COLO829 (cell line): ENCODE measurements at places on chromosomes 4 and X.

DNA sequence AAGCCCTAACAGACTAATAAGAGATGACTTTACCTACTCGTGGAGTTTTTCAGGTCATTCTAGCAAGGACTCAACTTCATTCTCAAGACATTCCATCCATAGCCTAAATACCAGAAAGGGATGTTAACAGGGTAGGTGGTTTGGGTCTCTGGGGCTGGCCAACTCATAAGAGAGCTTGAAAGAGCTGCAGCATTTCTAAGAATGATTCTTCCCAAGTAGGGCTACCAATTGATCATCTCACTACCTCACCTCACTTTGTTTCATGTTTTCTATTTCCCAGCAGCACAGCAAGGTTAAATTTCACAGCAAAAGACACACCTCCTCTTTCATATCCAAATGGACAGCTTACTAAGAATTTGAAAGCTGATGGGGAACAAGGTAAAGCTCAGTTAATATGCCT lies 614.8 kb upstream of the DIPK2B start:
- no peak for DNase-seq

- DNase-seq, result peak; percentile 49
These were observed 605.9 kb upstream of the DIPK2B start for GRCh38 chrX:45806410-45807121.

DNA sequence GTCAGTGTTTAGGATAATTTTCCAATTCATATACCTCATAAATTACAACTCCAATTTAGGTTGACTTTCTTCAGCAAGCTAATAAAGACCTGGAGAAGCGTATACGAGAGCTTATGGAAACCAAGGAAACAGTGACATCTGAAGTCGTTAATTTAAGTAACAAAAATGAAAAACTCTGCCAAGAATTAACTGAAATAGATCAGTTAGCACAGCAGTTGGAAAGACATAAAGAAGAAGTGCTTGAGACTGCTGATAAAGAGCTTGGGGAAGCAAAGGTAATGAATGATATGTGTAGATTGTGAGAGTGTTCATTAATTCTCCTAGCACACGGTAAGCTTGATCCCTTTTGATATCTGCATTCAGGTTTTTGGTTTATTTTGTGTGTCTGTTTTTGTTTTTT lies 16.8 kb downstream of the CEP135 start:
- DNase-seq, result no peak

DNA sequence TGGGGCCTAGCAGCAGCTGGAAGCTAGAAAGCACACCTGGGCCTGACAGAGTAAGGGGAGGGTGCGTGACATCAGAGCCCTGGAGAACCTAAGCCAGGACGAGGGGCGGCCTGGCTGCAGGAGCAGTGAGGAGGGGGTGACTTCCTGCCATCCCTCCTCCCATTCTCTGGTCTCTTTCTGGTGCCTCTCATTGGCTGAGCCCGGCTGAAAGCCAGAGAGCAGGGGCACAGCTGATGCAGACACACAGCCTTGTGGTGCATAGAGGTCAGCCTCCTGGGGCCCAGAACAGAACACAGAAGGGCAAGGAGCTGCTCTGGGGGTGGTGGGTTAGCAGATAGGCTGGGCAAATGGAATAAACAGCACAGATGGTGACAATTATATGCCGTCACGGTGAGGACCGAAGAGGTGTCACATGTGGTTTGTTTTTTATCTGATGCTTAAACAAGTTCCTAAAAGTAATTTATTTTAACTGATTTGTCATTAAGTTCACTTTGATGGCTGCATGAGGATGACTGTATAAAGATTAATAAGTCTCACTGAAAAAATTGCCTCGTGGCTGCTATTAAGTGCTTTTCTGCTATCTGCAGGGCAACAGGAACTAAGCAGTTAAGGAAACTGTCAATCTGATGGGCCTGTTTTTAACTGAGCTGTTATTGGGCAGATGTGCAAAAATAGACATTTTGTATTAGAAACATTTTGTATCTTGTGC lies 102.0 kb downstream of the FNIP2 start:
- DNase-seq, result no peak

DNA sequence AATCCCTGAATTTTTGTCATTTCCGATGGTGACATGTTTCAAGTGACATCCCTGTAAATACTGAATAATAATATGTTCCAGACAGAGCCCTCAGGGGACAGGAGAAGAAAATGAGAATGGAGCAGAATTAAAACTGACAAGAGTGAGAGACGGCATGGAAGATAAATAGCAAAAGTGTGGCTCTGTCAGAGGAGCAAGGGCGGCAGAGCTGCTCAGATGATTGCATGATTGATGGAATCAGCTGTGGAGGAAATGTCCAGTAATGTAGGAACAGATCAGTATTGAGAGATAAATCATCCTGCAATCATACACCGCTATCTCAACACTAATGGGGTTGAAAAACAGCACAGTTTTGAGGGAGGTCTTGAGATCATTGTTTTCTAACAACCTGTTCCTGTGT lies 350.3 kb downstream of the STIM2 start:
- DNase-seq, result no peak

GRCh38 chrX:17527135-17527701 lies 152.2 kb downstream of the NHS start:
- no peak for DNase-seq

DNA sequence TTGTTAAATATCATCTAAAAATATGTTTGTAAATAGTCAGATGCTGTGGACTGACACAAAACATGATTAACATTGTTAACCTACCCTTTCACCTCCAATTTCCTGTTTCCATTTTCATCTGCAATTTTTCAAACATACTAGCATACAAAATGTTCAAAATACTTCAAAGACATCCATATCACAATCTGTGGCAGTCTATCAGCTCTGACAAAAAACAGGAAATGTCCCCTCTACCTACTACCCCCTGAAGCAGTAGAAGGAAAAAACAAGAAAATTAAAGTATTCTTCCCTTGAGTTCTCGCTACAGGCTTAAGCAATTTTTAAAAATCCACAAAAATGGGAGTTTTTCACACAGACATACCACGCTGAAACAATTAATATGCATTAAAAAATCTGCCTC lies 108.2 kb upstream of the MCF2 start:
- DNase-seq, result no peak

DNA sequence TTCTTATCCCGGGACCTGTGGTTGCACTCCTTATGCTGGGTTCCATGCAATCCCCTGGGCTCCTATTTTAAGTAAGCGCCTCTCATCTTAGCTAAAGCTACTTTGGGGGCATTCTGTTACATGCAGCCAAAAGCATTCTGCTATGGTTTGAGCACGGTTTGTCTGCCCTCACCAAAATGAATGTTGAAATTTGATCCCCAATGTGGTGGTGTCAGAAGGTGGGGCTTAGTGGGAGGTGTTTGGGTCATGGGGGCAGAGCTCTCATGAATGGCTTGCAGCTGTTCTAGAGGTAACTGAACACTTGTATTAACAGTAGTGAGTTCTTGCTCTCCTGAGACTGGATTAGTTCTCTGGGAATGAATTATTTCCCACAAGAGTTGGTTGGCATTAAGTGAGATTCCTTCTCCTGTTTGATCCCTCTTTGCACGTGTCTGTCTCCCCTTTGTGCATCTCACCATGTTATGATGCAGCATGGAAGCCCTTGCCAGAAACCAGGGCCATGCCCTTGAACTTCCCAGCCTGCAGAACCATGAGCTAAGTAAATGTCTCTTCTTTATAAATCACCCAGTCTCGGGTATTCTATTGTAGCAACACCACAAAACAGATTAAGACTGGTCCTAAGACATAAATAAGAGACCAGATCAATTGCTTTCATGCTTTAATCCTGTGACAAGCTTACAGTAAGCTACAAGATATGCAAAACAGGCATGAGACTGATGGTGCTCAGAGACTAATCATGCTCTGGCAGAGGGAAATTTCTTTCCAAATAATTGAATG lies 141.8 kb downstream of the TSPAN5 start:
- DNase-seq, result no peak

DNA sequence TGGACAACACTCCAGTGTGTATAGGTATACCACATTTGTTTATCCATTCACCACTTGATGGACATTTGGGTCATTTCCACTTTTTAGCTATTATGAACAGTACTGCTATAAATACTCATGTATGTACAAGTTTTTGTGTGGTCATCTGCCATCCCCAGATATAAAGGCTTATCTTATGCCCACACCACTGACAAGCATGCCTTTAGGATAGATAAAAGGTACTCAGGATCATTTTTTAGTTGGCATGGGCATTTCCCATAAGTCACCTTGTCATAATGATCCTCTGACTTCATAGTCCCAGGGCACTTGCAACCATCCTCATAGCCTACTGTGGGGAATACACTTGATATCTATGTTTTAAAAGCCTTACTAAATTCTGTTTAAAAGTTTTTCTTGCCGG lies 6.3 kb downstream of the AWAT1 start:
- no peak for DNase-seq

DNA sequence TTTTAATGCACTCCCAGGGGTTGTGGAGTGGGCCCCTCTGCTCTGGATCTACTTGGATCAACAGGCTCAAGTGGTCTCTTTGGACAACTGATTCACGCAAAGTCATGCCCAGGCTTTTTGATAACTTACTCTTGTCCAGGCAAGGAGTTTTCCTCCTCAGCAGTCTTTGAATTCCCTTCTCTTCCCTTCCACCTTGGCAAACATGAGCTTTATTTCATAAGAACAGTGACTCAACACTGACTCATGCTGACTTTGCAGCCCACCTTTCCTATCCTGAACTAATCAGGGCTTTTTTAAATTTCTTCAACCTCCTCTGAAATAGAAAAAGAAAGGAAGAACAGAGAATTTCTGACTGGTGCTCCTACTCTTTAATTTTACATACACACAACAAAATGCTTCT lies 132.1 kb upstream of the LDB2 start:
- DNase-seq, result peak; percentile 13

DNA sequence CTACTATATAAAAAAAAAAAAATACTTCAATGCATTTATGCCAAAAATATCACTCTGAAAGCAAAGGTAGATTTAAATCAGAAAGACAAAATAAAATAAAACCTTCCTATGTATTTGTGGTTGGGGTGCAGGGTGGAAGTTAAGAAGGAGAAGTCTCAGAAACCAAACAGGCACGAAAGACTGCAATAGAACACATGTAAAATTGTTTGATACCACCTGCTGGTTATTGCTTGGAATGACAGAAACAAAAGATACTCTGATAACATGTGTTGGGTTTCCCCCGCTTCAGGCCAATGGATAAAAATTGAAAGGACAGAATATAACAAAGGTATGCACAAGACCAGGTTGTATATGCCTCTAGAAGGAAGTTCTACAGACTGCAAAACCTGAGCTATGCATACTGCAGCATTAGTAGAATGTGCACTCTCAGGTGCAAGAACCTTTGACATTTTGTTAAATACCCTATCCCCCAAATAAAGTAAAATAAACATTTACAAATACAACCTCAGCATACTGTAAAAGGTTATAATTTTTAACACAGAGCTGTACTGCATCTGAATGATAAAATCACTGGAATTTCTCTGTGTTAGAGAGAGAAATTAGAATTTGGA lies 118.8 kb downstream of the GABRA2 start:
- peak; percentile 4 for DNase-seq

- DNase-seq, result no peak
These were observed 294.7 kb downstream of the NAF1 start for GRCh38 chr4:162871990-162872389.

DNA sequence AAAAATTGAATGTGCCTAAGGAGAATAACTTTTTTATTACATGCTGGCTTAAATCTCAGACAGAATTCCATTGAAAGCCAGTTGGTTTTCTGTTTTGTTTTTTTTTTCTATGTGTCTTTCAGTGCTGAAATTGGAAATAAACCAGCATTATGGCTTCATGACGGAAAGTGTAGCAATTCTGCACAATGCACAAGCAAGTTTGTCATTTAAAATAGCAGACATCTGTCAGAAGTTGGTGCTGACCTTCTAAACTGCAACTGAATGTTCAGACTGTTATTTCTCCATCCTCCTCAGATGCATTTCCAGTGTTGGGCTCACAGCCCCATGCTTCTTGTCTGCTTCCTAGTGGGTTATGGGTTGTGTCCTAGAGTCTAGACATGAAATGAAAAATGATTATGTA lies 107.2 kb upstream of the LIMCH1 start:
- DNase-seq, result no peak

GRCh38 chrX:66760651-66761050 lies 121.8 kb upstream of the EDA2R start:
- no peak for DNase-seq
